Motor neuron (in vitro differentiated cells): ENCODE measurements at places on chromosomes 13 and 19. TPM values are rescaled to one million over a fixed set of nuclear protein-coding genes. Genes with fewer than 3 reads are reported as not detected.

DNA sequence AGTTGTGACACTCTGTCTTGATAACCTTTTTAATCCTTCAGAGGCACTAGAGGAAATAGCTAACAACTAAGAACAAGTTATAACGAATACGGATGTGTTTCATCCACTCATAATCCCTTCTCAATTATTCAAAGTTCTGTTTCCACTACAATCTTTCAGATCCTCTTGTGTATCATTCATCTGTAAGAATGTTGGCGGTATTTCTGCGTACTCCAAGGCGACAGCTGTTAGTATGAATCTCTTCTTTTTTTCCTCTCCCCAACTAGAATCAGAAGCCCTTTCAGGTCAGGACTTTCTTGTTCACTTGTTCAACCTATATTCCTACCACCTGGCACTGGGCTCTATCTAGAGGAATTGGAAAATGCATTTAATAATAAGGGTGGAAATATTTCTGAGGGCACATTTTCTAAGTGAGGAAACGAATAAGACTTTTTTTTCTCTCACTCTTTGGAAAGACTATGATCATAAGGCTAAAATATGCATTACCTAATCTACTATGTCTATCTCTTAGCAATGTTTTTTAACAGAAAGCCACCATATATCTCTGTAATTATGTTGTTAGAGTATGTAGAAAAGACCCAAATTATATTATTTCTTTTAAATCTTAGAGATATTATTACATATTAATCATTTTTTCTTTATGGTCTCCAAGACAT, 492.9 kb downstream of the PCDH20 start:
- no peak for ATAC-seq

ZNF729 gene
- not detected in 2 replicates for total RNA-seq

C19orf33 gene
- total RNA-seq, result not detected in 2 replicates

- peak; percentile 34 for ATAC-seq
Observed at GRCh38 chr19:3359919-3360420, 6.4 kb upstream of the NFIC start.

GRCh38 chr13:79359064-79359463, 47.0 kb downstream of the RBM26 start:
- no peak for ATAC-seq

DNA sequence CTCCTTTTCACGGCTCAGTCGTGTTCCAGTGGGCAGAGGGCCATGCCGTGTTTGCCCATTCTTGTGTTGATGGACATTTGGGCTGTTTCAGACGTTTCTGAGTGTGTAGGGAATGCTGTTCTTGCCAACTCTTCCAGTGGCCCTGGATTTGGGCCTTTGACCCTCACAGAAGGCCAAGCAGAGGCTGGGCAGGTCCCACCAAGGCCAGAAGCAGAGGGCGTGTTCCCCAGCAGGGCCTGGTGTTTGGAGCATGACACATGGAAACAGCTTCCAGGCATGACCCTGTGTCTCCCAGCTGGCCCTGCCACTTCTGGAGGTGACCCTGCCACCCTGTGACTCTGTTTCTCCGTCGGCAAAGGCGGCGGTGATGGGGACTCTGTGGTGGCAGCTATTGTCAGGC, 35.9 kb downstream of the EFNA2 start:
- ATAC-seq, result no peak

DNA sequence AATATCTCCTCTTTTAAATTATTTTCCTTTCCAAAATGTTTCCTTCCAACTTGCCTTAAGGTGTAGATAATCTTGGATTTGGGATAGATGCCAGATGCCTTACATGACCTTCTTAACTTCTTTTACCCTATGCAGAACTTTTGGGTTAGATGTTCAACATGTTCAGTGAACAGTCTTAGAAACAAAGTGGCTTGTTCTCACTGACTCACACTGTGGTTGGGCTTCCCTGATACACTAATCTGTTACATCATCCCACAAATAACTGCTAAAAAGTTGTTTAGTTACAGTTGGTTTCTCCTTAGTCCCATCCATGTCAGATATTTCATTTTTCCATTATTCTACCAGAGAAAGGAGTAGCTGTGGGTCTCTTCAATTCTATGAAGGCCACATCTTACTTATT, 2638.2 kb downstream of the PCDH9 start:
- no peak for ATAC-seq

DNA sequence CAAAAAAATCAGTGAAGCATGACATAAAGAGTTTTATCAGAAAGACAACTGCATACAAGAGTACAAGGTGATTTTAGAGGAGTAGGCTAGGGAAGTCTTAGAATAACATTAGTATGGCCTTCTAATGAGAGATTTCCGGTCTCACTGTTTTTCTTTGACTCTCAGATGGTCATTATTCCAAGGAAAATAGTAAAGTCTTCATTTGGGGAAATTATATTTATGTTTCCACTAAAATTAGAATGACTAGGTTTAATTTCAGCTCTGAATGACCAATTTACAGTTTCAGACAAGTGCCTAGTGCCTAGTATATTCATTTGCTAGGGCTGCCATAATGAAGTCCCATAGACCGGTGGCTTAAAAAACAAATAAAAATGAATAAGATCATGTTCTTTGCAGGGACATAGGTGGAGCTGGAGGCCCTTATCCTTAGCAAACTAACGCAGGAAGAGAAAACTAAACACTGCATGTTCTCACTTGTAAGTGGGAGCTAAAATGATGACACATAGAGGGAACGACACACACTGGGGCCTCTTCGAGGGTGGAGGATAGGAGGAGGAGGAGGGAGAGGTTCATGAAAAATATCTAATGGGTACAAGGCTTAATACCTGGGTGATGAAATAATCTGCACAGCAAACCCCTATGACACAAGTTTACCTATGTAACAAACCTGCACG, 303.1 kb downstream of the PCDH9 start:
- no peak for ATAC-seq

DNA sequence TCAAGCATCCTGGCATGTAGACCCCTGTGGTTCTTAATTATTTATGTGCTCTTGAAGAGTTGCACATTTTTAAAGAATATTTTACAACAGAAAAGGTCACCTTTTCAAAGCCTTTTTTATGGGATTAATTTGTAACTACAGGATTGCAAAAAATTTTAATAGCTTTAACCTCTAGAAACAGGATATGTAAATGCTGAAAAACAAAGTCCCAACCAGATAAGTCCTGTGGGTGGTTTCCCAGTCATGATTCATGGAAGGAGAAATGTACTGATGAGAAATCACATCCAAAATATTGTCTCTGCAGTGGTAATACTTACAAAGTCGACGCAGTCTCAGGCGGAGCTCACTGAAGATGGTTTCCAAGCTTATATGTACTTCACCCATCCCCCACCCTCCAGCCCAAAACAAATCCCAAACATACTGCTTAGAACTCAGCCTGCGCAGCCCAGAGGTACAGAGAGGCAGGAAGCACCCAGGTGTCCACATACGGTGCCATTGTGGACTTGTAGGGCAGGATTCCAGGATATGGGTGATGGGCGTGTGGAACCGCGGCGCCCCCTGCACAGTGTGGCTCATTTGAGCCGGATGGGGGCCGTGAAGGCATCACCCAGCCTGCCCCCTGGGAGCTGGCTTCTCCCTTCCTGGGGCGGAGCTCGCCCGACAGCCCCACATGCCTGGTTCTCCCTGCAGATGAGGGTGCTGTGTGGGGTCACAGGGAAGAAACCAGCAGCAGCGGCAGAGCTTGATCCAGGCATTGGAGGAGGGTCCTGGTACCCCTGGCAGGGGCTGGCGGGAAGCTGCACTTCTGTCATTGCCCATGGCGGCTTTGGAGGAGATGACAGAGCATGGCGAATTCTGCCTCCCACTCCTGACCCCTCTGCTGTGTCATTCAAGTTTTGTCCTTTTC, 101.2 kb downstream of the ATP11A start:
- ATAC-seq, result peak; percentile 71

GRCh38 chr19:47749326-47749725, 4.0 kb downstream of the NOP53 start:
- ATAC-seq, result no peak

- no peak for ATAC-seq
Observed at GRCh38 chr13:30135351-30135750, 172.0 kb downstream of the KATNAL1 start.

DNA sequence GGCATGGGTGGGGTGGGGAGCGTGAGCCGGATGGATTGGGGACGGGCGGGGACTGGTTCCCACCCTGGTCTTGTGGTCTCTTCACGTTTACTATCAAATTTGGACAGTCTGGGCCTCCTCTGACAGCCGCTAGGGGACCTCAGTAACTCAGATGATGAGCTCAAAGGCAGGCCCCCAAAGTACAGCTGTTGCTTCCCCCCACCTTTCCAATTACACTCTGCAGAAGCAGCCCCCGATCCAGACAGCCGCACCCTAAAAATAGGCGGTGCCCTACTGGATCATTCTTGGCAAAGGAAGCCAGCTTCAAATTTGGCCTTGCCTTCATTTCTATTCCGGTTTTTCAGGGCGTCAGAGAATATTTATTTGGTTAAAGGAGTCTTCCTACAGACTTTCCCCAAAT, 1.9 kb upstream of the FOXO1 start:
- no peak for ATAC-seq

DNA sequence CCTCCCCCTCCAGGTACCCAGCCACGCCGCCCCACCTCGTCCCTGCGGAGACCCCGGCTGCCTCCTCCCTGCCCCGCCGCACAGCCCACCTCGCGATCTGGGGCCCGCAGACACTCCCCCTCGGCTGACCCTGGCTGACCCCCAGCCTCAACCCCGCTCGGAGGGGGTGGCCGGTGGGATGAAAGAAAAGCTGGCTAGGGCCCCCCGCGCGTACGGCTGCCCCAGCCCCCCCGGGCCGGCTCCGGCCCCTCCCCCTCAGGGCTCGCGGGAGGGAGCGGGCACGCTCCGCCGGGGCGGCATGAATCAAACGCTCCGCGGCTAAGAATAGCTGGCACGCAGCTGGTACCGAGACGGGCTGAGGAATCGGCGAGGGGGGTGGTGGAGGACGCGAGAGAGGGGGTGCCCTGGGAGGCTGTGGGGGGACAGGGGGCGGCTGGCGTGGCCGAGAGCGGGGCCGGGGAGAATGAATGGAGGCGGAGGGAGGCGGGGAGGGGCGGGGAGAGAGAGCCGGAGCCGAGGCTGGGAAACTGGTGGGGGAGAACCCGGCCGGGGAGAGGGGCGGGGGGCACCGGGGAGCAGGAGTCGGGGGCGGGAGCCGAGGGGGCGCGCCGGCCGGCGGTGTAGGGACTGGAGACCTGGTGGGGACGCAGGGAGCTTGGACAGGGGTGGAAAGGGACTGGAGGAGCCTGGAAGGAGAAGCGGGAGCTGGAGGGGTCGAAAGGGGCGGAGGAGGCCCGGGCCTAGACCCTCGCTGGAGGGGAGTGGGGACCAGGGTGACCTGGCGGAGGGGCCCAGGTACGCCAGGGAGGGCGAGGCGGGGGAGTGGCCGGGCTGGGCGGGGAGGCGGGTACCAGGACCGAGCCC, 1.1 kb downstream of the SHANK1 start:
- ATAC-seq, result peak; percentile 54

RAB3A gene
- total RNA-seq, result 27.7 and 30.6 TPM in 2 replicates
